Mammary epithelial cell (primary cell): ENCODE measurements at places on chromosomes 7 and 10. TPM values are rescaled to one million over a fixed set of nuclear protein-coding genes. Genes with fewer than 3 reads are reported as not detected.

DNA sequence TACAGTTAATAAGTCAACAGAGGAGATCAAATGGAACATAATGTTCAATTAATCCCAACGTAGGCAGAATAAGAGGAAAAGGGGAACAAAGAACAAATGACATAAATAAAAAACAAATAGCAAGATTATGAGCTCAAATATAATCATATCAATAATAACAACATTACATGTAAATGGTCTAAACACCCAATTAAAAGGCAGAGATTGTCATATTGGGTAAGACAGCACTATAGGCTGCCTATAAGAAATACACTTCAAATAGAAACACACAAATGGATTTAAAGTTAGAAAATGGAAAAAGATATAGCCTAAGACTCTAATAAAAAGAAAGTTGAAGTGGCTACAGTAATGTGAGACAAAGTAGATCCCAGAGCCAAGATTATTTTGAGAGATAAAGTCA lies 126.4 kb upstream of the PTER start:
- DNase-seq = no peak

SEMA3C gene
- total RNA-seq = 312 and 322 TPM in 2 replicates

DNA sequence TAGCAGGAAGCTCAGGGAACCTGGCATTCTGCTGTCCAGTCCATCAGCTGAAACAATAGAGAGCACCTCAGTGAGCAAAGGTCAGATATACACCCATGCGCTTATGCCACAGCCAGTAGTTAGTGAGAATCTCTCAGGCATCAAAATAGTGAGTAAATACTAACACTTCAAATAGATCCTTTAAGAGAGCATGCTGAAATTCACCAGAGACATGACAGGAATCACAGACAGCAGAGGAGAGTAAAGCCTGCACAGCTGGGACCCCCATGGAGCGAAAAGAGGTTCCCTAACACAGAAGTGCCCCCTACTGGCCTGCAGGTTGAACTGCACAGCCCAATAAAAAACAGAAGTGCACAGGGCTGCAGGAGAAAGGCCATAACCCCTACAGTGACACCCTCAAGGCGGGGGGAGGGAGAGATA lies 57.6 kb upstream of the ANTXRL start:
- no peak for DNase-seq

TLL2 gene
- 0.59 TPM in 2 replicates for total RNA-seq

CAV2 gene
- 385 TPM for total RNA-seq

GRCh38 chr10:129883029-129883428 lies 81.0 kb downstream of the EBF3 start:
- DNase-seq = no peak

FAM25A gene
- 4.1 and 6.8 TPM in 2 replicates for total RNA-seq

GRCh38 chr10:76205361-76205760 lies 773.9 kb downstream of the LRMDA start:
- peak; percentile 5 for DNase-seq

DNA sequence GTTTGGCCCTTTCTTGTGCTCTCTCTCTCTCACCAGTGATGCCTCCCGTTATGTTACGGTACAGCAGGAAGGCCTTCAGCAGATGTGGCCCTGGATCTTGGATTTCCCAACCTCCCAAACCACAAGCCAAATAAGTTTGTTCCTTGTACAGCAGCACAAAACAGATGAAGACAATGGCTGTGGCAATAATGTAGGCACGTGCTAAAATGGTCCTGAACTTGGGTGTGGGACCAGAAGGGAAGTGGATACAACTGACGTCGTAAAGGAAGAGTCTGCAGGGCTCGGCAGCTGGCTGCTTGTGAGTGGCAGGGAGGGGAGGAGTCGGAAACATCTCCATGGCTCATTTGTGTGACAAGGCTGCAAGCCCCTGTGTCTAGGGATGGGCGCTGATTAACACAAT lies 26.8 kb downstream of the PROSER2 start:
- DNase-seq = no peak

OPALIN gene
- total RNA-seq = not detected in 2 replicates

CFAP46 gene
- 0.33 TPM for total RNA-seq

NUTM2D gene
- total RNA-seq = 2.3 TPM

DNA sequence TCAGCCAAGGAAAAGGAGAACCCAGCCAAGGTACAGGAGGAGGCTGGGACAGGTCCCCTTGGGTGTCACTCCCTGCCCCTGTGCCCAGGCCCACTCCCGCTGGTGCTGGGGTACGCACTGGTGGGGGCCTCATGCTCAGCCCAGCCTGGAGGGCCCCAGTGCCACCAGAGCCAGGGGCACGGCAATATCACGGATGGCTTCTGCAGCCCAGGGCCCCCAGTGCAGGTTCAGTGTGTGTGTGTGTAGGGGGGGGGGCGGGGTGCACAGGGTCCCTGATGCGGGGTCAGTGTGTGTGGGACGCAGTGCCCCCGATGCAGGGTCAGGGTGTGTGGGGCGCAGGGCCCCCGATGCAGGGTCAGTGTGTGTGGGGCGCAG lies 23.4 kb upstream of the ZNF716 start:
- no peak for DNase-seq

OR2A5 gene
- total RNA-seq = not detected in 2 replicates

- DNase-seq = no peak
Observed at GRCh38 chr7:6379886-6380285, 67.9 kb downstream of the DAGLB start.

DNA sequence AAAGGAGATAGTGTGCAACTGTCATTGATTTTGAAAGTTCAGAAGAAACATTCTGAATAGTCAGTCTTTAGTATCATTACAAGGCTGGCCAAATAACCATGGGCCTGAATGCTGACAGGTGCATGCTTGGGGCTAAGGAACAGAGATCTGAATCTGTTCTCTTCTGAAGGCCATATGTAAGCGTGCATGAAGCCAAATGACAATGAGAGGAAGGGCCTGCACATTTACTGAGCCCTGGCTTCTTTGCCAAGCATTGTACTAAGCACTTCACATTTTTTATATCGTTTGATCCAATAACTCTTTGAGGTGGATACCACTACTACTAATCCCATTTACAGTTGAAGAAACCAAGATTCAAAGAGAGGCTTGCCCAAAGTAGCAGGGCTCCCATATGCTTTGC lies 22.5 kb upstream of the TIAL1 start:
- DNase-seq = no peak

- DNase-seq = peak; percentile 40
Observed at GRCh38 chr10:17049195-17049594, 80.4 kb downstream of the CUBN start.

- DNase-seq = no peak
Observed at GRCh38 chr7:98655611-98656010, 38.5 kb downstream of the NPTX2 start.

DNA sequence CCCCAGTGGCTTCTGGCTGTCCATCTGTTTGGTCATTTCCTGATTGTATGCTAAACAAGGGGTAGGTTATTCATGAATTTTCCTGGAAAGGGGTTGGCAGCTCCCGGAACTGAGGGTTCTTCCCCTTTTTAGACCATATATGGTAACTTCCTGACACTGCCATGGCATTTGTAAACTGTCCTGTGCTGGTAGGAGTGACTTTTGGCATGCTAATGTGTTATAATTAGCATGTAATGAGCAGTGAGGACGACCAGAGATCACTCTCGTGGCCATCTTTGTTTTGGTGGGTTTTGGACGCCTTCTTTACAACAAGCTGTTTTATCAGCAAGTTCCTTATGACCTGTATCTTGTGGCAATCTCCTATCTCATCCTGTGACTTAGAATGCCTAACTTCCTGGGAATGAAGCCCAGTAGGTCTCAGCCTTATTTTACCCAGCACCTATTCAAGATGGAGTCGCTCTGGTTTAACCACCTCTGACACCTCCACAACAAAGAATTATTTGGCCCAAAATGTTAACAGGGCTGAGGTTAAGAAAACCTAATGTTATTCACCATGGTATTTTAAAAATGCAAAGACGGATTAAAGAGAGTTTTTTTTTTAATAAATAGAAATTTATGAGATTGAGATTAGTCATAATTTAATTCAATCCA lies 2.4 kb upstream of the PTN start:
- DNase-seq = no peak

GRCh38 chr10:63866747-63867140 lies 345.5 kb downstream of the REEP3 start:
- peak; percentile 16 for DNase-seq

DNA sequence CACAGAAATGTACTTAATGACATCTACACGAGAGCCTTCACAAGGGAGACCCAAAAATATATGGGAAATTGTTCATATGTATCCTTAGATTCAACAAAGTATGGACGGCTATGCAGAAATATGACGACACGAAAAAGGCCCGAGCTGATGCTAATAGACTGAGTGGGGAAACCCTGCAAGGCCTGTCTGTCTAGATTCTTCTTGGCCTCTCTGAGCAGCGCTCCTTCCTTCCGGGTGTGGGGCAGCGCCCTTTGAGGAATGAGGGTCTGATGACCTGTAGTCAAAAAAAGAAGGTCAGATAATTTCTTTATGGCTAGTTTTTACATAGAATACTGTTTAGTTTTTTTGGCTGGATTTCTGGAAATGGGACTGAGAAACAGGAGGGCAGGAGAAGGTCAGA lies 192.8 kb upstream of the AKR1E2 start:
- DNase-seq = no peak

DNA sequence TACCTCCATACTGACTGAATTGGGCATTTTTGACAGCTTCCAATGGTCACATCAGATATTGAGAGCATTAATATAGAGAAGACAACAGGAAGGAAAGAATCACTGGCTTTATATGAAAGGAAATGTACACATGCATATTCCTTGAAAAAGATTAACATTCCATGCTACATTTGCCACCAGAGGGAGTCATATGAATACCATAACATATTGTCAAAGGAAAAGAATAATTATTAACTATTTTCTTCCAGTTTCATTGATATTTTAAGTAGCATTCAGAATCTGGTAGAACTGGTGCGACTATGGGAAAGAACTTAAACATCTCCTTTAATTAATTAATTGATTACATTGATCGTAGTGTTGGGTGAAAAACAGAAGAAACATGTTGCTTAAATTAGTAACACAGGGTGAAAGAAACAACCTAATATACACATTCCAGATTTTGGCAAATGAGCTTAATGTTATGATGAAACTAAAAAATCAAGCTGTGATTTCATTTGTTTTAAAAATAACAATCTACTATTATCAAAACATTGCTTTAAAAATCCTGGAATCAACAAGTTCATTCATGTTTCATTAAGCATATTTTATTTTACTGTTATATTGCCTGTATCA lies 71.5 kb downstream of the GPR85 start:
- peak; percentile 27 for DNase-seq

DNA sequence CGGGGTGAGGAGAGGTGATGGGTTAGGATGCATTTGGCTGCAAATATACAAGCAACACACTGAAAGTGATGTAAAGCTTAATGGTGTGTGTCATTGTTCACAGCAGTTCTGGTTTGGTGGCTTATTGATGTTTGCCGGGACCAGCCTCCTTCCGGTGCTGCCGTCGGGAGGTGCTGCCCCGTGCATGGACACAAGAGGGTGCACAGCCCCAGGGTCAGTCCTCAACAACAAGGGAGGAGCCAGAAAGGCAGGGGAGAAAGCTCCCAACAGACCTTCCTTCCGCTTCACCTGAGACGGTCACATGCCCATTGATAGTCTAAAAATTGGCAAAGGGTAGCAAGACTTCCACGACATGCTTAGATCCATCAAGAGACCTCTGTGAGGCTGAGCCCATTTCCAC lies 9.5 kb downstream of the RNF32 start:
- DNase-seq = no peak

GRM3 gene
- total RNA-seq = not detected in 2 replicates

COL13A1 gene
- total RNA-seq = 3.0 and 8.8 TPM in 2 replicates

GRCh38 chr7:78620920-78621319 lies 822.3 kb downstream of the PHTF2 start:
- DNase-seq = peak; percentile 14

NEUROG3 gene
- total RNA-seq = not detected

- no peak for DNase-seq
Observed at GRCh38 chr7:26460351-26461085, 168.9 kb downstream of the SNX10 start.

DNA sequence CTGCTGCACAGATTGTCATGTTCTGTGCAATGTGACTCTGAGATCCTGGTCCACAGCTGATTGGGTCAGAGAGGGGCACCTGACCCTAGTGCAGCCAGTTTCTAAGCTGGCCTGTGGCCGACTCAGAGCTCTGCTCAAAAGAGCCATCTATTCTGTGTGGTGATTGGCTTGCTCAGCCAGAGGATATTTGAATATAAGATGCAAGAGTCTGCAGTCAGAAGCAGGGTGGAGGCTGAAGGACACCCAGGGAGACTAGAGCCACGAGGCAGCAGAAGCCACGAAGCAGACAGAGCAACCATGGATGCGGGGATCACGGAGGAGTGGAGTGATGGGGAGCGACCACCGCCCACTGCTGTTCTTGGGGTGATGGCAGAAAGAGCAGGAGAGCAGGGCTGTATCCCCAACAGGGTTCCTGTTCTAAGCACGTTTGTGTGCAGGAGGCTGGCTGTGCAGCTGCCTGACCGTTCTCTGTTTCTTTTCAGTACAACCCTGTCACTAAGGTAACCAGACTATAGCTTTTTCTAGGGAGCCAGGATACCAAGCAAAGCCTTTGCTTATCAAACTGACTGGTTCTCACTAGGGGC lies 19.5 kb upstream of the RHEB start:
- no peak for DNase-seq

- DNase-seq = no peak
Observed at GRCh38 chr7:155871211-155871610, 58.9 kb upstream of the SHH start.

GRCh38 chr7:30566596-30566995 lies 28.1 kb upstream of the GARS1 start:
- DNase-seq = no peak

DNA sequence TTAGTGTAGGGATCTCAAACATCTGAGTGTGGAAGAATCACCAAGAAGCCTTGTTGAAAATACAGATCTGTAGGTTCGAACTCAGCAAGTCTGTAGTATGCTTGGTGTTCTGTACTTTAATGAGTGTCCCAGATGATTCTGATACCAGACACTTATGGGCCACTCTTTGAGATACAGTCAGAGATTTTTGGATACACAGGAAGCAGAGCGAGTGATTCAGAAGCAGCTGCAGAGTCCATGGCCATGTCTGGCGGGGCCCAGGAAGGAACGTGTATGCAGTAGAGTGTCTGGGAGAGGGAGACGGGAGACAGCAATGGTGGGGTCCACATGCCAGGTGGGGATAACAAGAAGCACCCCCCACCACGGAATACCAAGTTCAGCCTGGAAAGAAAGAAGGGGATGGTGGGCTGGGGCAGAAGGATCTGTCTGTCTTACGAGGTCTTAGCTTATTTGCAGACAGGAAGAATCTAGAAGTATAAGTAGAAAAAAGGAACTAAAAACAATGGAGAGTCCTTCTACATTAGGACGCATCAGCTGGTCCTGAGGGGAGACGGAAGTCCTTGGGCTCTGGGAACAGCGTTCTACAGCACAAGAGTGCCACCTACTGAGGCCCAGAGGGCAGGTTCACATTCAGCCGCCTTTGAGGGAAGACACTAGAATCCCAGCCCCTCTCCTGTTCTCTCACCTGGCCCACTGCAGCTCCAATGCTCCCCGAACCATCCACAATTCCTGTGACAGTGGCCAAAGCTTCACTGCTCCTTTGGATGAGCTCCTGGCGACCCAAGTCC lies 55.4 kb downstream of the SLC37A3 start:
- DNase-seq = peak; percentile 6

DNA sequence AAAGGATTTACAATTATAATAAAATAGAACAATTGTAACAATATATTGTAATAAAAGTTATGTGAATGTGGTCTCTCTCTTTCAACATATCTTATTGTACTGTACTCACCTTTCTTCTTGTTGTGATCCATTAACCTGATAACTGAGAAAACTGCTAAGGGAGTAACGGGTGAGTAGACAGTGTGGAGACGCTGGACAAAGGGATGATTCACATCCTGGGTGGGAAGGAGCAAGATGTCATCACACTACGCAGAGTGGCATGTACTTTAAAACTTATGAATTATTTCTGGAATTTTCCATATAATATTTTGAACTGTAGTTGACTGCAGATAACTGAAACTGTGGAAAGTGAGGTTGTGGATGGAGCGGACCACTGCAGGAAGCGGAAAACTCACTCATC lies 91.2 kb upstream of the PLPP4 start:
- peak; percentile 77 for DNase-seq
